Right atrium auricular region (tissue), 2 donors: ENCODE measurements at places on chromosomes 4 and X. TPM values are rescaled to one million over a fixed set of nuclear protein-coding genes. Genes with fewer than 3 reads are reported as not detected.
A peak's percentile ranks its signal among the peaks of the same experiment; 100 is the strongest.

DNA sequence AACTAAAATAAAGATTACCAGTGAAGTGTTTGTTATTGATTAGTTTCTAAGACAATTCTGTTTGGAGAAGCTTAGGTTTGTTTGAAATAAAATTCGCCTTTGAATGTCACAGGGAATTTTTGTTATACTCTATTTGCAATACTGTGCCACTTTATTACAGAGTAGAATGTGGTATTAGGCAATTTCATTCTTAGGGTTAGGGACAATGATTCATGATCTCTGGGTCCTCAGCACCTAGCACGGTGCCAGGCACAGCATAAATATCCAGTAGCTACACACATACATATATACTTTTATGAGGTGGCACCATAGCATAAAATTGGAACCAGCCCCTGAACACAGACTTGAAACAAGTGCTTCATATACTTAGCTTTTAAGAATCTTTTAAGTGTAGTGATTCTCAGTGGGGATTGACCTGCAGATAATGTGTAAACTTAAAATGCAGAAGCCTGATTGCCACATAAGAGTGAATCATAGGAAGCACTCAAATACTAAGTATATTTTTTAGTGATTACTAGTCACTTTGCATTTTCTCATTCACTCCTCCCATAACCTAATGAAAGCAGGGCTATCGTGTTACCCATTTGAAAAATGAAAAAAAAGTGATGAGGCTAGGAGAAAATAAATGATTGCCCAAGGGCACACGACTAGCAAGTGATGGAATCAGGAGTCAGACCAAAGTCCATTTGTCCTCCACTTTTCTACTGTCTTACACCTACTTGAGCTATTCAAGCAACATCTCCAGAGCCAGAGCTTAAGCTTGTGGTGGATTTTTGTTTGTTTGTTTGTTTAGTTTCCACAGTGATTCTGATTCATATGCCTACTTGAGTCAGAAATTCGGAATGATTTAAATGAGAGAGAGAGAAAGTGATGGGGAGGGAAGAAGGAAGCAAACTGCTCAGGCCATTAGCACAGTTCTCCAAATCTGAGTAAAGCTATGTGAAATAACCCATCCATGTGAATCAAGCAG, 366.0 kb upstream of the FGF13 start:
- no peak for DNase-seq

- no peak for DNase-seq
Measured at GRCh38 chr4:80144676-80145470, 52.4 kb upstream of the PRDM8 start.

The BANK1 gene
- total RNA-seq, result not detected

DNA sequence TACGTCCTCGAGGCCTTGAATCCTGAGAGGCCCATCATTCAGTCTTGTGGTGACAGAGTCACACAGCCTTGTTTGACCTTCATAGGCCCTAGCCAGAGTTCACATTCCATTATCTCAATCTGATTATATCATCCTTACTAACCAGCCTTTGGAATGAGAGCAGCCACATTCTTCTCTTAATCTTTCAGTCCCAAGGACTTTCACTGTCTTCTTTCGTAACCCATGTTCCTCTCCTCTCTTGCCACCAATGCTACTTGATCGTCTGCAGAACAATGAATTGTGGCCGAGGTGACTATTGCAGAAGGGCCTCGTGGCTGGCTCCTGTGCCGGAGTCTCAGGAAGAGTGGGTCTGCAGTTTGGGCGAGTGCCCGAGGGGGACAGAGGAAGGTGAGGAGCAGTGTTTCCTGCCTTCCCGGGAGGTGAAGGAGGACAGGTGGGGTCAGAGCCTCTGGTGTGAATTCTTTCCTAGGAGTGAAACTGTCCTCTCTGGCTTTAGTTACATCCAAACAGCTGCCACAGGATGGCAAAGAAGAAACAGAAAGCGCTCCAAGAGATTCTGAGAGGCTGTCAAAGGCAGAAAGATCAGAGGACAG, 94.6 kb downstream of the LIMCH1 start:
- DNase-seq, result no peak

The TDO2 gene
- total RNA-seq, result not detected

The ATOH1 gene
- total RNA-seq, result not detected

The CPLX1 gene
- total RNA-seq, result 0.98 TPM

GRCh38 chrX:68079961-68080360, 353.3 kb downstream of the OPHN1 start:
- no peak for DNase-seq

GRCh38 chr4:136246876-136247275, 1285.4 kb downstream of the PCDH18 start:
- DNase-seq, result no peak

- DNase-seq, result no peak
Measured at GRCh38 chrX:1420371-1420770, 28.5 kb upstream of the SLC25A6 start.

DNA sequence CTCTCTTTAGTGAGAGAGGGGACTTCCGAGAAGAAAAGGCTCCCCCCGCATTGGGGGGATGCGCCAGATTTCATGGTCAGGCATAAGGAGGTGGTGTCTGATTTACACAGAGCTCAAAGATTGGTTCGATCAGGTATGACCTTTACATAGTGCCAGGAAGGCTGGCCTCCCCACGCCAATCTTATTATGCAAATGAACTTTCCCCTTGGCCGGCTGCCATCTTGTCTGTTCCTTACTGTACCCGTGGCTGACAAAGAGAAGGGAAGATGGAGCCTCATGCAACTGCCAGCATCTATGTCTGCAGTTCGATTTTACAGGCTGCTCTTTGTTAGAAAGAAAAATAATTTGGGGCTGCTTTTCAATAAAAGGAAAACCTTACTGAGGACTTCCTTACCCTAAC, 197.2 kb downstream of the GPM6A start:
- no peak for DNase-seq

- DNase-seq, result peak; percentile 76
Measured at GRCh38 chr4:38759113-38759789, 23.5 kb downstream of the TLR10 start.

The SH3RF1 gene
- total RNA-seq, result 12.4 TPM

DNA sequence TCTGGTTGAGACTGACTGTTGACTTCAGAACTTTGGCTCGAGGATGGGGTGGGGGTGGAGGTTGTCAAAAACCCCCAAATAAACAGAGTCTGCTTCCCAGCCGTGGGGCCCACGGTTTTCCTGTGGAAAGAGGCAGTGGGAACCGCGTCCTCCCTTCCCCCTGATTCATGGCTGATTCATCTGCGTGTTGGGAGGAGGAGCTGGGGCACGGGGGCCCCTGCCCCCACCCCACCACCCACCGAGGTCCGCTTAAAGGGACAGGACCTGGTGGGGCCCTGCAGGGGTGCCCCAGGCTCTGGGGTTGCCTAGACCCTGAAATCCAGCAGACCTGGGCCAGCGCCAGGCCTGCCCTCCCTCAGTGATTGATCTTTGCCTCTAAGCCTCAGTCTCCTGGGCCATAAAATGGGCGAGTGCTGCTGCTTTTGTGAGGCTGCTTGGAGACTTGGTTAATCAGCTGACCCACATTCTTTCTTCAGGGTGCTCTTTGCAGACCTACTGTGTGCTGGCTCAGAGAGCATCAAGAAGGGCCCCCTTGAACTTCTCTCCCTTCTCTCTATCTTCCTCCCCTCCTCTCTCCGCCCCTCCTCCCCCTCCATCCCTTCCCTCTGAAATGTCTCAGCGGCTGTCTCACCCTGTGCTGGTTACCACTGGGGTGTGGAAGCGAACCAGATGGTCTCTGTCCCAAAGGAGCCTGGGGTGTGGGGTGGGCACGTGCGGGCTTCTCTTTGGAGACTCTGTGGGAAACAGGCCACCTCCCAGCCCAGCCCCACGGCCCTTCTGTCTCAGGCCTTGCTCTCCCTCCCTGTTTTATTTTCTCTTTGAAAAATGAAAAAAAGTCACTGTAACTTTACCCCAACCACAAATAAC, 9.1 kb downstream of the HTRA3 start:
- DNase-seq, result no peak

DNA sequence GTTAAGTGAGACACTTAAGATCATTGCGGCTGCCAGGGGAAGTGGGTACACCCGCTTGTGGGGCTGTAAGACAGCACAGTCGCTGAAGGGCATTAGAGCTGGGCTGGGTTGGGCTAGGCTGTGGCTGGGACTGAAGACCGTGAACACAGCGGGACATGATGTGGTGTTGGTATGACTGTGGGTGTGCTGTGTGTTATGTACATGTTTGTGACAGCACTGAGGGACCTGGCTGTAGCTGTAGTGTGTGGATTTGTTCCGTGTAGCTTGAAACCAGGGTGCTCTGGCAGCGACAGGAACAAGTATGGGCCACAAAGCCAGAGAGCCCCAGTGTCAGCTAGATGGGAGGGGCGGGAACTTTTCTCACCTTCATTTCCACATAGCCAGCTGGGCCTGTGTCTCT, 82.1 kb downstream of the NHSL2 start:
- no peak for DNase-seq

- DNase-seq, result peak; percentile 57
Measured at GRCh38 chrX:150779385-150779784, 86.2 kb downstream of the MTMR1 start.

- DNase-seq, result no peak
Measured at GRCh38 chr4:25330905-25331808, 18.6 kb downstream of the ZCCHC4 start.

- no peak for DNase-seq
Measured at GRCh38 chr4:179989975-179990374, 2253.2 kb upstream of the TENM3 start.

The ARAP2 gene
- total RNA-seq, result 5.7 TPM

- no peak for DNase-seq
Measured at GRCh38 chr4:21290562-21290961, 590.3 kb downstream of the PACRGL start.

DNA sequence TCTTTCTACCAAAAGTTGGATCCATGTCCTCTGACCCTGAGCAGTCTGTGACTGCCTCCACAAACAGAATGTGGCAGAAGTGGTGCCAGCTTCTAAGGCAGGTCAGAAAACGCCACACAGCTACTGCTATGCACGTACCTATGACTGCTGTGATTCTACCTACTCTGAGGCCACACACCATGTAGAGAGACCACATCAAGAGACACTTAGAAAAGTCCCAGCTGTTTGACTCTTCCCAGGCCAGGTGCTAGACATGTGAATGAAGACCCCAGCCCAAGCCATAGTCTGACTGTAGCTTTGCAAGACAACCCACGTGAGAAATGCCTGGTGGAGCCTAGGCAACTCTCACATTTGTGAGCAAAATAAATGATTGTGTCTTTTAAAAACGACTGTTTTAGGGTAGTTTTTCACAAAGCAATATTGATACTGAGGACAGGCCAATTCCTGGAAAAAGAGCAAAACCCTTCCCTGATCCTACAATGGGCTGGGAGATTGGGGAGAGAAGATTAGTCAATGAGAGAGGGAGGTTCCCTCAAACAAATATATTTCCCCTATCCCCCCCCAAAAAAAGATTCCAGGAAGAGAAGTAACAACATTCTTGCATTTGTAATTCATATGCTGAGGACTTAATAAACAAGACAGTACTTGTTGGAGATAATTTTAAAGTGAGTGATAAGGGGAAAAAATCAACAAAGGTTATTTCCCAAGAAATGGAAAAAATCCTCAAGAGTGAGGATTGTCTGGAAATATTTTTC, 33.3 kb downstream of the FRYL start:
- no peak for DNase-seq

DNA sequence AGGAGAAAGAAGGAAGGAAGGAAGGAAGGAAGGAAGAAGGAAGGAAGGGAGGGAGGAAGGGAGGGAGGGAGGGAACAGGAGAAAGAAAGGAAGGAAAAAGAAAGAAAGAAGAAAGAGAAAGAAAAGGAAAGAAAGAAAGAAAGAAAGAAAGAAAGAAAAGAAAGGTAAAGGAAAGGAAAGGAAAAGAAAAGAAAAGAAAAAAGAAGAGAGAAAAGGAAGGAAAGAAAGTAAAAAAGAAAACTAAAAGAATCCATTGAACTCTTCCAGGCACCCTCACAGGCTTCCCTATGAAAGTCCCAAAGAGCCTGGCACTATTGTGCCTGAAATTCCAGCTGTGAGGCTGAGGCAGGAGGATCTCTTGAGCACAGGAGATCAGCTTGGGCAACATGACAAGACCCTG, 11.5 kb downstream of the ABCG2 start:
- no peak for DNase-seq

DNA sequence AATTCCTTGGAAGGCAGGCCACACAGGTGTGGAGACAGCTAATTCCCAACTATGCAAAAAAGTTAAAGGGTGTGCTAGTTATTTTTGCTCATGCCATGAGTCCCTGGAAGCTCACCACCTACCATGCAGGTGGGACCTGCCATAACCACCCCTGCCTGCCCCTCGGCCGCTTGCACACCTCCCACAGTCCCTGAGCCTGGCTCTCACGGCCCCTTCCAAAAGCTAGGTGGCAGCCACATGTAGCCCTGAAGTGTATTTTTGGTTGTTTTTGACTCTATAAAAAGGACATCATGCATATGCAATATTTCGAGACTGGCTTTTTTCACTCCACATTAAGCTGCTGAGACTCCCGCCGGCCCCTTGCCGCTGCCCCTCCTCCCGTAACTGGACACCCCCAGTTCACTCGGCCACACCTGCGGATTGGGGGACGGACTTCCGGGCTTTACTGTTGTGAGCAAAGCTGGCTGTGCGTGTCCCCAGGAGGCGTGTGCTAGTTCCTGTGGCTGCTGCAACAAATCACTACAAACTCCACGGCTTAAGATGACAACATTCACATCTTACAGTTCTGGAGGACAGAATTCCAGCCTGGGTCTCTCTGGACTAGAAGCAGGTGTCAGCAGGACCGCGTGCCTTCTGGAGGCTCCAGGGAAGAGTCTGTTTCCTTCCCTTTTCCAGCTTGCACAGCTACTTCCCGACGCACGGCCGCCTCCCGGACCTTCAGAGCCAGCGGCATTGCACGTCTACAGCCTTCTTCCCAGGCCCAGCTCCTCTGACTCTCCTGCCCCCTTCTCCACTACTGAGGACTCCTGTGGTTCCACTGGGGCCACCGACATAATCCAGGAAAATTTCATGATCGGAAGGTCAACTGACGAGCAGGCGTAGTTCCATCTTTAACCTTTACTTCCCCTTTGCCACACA, 24.8 kb downstream of the ZFYVE28 start:
- no peak for DNase-seq

DNA sequence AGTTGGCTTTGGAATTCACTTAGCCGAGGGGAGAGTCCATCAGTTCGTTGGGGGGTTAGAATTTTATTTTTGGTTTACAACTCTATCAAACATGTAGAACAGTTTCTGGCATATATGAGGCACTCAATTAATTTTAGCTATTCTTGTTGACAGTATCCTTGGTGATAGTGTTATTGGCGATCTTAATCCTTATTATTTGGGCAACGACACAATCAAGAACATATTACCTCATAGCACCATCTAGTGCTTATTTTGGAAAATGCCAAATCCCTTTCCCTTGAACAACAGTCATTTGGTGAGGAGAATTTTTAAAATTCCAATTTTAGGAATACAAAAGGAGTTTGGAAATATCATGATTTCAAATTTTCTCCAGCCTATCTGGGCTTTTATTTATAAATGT, 17.9 kb upstream of the PGRMC1 start:
- no peak for DNase-seq

The NHSL2 gene
- 9.3 TPM for total RNA-seq

GRCh38 chr4:24517676-24518075, 66.7 kb downstream of the DHX15 start:
- no peak for DNase-seq

The SH2D1A gene
- not detected for total RNA-seq

GRCh38 chr4:8913858-8914460, 42.3 kb upstream of the HMX1 start:
- DNase-seq, result peak; percentile 46

The FDCSP gene
- not detected for total RNA-seq
